ENCODE measurements at places on chromosomes 11 and 22.

- DNase-seq, result no peak
These were observed 74.9 kb downstream of the CECR2 start for GRCh38 chr22:17444204-17444504.

GRCh38 chr22:45518580-45518991 is 15.9 kb downstream of the FBLN1 start:
- no peak for DNase-seq

DNA sequence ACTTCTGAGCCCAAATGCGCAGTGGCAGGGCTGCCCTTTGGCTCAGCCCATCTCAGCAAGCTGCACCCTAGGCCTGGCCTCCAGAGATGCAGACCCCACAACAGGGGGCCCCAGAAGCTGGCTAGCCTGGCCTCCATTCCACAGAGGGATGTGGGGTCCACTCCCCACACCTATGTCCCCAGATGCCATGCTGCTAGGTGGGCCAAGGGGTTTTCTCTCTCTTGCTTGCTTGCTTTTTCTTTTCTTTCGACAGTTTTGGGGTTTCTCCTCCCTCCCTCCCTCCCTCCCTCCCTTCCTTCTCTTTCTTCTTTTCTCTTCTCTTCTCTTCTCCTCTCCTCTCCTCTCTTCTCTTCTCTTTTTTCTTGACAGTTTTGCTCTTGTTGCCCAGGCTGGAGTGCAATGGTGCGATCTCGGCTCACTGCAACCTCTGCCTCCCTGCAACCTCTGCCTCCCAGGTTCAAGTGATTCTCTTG is 9.6 kb downstream of the SCARF2 start:
- DNase-seq, result no peak

- no peak for DNase-seq
These were observed 4.4 kb downstream of the BIK start for GRCh38 chr22:43114958-43115357.

- DNase-seq, result no peak
These were observed 63.4 kb downstream of the GRAMD1B start for GRCh38 chr11:123493349-123494063.

GRCh38 chr11:38182126-38182866 is 1584.3 kb upstream of the RAG2 start:
- no peak for DNase-seq

GRCh38 chr22:46212195-46212594 is 37.9 kb downstream of the CDPF1 start:
- no peak for DNase-seq

- DNase-seq, result no peak
These were observed 396 bp downstream of the NPAT start for GRCh38 chr11:108221911-108222573.

Measured in neural crest cell (in vitro differentiated cells).